Panc1 (cell line): ENCODE measurements at places on chromosomes 11 and 22.

DNA sequence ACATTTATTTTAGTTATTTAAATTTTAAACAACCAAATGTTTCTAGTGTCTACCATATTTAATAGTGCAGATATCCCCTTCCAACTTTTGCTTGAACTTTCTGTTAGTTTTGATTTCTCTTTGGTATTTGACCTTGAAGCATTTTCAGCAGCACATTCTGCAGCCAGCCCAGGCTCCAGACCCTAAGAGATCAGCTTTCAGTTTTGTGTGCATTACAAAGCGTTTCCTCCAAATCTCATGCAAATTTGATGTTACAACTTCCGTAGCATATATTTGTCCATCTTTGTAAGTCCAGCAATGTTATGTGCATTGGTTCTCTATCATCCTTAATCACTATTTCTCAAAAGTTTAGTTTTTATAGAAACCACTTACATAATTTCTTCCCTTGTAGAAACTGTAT lies 14.6 kb upstream of the SERGEF start:
- DNase-seq = no peak

GRCh38 chr11:110606415-110606814 lies 105.8 kb downstream of the ARHGAP20 start:
- DNase-seq = no peak

- DNase-seq = no peak
Measured at GRCh38 chr11:132821499-132821898, 710.8 kb downstream of the OPCML start.

DNA sequence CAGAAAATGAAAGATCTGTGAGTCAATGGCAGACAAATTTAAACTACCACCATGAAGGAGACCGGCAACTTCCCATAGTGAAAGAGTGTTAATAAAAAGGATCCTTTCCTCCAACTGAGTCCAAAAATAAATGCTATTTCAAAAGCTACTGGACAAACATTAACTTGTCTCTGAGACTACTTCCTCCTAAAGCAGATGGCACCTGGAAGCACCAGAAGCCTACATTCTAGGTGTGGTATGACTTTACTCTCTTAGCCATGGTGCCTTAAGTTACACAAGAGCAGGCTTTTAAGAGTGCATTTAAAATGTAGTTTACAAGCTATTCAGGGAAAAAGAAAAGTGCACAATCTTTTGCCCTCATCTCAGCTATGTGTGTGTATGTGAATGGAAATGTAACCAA lies 2.5 kb downstream of the ARHGAP32 start:
- DNase-seq = peak; percentile 15

GRCh38 chr11:119876841-119877240 lies 147.8 kb upstream of the NECTIN1 start:
- DNase-seq = no peak
